ENCODE measurements at places on chromosomes 11 and 22.

GRCh38 chr11:77747381-77747969 lies 73.0 kb downstream of the RSF1 start:
- DNase-seq = no peak

GRCh38 chr11:71391796-71392195 lies 56.4 kb downstream of the DHCR7 start:
- no peak for DNase-seq

DNA sequence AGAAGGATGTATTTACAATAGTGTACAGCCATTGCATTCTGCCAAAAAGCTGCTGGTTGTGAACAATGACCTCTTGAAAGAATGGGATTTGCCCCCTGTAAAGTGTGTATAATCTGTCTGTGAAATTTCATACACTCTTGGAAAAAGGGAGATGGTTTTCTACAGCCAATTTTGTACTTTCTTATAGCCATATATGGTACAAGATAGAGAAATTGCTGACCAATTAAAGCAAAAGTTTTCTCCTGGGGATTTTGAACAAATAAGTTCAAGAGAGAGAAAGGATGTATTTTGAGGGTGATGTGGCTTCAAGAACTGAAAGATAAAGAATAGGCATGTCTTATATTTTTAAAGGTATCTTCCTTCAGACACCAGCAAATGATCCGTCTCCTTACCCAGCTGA lies 211.0 kb downstream of the NAV2 start:
- DNase-seq = no peak

- DNase-seq = no peak
Observed at GRCh38 chr11:108609682-108610081, 16.1 kb upstream of the EXPH5 start.

DNA sequence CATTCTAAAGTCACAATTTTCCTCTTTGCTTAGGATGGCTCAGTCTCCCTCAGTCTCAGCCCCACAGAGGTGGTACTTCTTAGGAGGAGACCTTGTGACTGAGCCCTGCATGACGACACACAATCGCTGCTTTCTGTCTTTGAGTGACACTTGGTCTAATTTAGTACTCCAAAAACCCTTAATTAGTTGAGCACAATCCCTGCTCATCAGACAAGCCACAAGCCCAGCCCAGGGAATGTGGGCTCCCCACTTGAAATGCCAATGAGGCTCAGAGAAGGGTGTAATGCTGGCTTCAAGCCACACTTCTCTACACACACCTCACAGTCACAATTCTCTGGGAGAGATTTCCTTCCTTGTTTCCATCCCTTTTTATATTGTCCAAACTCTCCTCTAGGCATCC lies 101.8 kb downstream of the FEZ1 start:
- no peak for DNase-seq

DNA sequence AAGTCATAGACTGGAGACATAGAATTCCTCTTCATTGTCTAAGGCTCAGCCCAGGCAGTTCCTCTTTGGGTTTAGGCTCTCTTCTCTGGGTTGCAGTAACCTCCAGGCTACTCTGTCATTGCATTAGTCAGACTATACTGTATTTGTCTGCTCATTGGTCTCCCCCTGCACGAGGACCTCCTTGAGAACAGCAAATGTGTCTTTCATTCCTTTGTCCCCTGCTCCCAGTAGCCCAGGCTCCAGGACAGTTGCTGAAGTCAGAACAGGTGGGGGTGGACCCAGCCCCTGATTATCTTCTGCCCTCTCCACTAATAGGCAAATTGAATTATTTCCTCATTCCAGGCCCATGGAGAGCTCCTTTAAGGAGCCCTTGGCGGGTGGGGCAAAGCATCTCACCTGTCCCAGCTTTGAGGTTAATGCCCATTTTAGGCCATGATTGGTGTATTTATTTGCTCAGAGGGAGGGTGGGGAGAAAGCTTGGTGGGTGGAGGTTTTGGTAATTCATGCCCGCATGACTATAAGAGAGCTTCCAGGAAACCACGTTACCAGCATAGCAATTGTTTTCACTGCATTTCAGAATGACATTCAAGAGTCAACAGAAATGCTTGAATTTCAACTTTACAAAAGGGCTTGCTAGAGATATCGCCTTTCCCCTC lies 40.9 kb downstream of the NAV2 start:
- DNase-seq = no peak

DNA sequence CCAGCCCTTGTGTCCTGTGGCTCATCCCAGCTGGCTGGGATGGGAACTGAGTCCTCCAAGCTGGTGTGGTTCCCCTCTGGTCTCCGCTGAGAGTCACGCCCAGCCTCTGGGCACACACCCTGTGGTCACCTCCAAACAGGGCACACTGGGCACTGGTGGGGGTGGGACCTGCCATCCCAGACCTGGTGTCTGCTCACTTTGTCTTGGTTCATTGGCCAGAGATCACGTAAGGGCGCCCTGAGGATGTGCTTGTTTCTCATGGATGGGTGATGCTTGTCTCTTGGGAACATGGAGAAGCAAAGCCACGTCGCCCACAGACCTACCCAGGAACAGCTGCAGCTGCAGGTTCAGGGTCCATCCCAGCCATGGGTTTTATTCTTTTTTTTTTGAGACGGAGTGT lies 43.1 kb downstream of the LRP5 start:
- DNase-seq = no peak

DNA sequence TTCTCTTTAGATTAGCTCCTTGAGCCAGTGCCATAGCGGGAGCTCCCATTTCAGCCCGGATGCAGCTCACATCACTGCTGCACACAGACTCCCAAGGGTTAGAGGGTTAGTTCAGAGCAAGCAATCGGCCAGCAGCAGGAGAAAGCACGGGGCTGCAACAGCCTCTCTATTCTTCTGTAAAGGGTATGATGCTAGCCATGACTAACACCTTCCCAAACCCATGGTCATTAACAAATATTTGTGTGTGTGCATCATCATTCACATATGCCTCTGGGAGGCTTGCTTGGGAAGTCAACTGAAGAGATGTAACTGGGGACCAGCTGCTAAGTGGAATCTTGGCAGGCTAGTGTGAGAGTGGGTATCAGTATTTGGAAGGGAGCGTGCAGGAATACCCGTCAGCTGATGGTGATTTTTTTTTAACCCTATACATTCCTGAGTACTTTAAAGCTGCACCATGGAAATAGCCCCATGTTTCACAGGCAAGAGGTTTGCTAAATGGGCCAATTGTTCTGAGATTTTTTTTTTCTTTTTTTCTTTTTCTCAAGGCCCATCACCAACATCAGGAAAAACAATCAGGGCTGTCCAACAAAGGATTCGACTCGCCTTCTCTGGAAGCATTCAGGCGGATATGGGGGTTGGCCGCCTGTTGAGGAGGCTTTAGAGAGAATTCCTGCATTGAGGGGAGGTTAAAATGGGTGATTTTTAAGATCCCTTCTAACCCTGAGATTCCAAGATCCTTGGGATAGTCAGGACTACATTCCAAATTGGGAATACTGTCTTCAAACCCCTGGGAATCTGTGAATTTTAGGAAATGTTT lies 33.2 kb upstream of the CCDC89 start:
- no peak for DNase-seq

GRCh38 chr11:86117001-86117711 lies 48.3 kb upstream of the PICALM start:
- DNase-seq = no peak

DNA sequence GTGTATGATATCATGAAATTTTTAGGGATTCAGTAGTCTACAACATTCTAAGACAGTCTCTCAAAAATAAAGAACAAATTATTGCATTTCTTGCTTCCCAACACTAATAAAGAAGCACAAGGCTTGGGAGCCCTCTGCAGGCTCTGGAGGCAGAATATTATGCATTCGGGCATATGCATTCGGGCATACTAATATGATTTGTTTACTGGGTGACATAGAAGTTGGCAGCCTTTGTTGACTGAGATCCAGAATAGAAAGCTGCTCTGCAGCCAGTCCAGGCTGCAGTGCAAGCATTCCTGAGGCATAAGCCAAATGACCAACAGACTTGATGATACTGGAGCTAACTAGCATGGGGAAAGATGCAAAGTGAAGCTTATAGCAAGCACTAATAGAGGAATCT lies 945.5 kb downstream of the OPCML start:
- DNase-seq = no peak

GRCh38 chr11:106077609-106078455 lies at the start of gene AASDHPPT:
AASDHPPT (plus strand) TSS chr11:106077662; CDS start chr11:106077711, 49 bp downstream.
- no peak for DNase-seq

DNA sequence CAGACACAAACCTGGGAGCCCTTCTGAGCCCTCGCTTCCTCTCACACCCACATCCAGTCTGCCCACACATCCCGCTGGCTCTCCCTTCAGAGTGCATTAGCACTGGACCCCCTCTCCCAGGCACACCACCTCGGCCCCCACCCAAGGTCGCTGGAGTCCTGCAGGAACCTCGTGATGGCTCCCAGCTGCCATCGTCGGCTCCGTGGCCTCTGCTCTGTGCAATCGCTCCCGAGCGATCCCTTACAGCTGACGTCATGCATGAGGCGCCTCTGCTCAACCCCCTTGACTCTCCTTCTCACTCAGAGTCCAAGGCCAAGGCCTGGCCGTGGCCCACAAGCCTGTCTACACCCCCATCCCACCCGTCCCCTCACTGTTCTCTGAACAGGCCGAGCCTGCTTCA lies 183.9 kb downstream of the EFCAB6 start:
- DNase-seq = no peak

DNA sequence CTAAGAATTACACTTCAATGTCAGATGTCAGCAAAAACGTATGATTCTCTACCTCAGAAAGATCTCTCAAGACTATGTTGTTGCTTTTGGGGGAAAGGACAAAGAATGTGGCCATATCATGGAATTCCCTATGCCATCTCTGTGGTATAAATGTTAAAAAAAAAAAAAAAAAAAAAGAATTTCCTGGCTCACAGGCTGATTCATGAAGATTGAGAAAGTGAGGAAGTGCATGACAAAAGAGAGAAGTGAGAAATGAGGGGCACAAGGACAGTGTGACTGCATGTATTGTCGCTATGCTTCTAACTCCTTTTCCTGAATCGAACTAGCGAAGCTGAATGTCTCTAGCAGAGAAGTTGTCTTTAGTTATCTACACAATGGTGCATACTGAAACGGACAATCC lies 80.6 kb upstream of the CARD18 start:
- no peak for DNase-seq

DNA sequence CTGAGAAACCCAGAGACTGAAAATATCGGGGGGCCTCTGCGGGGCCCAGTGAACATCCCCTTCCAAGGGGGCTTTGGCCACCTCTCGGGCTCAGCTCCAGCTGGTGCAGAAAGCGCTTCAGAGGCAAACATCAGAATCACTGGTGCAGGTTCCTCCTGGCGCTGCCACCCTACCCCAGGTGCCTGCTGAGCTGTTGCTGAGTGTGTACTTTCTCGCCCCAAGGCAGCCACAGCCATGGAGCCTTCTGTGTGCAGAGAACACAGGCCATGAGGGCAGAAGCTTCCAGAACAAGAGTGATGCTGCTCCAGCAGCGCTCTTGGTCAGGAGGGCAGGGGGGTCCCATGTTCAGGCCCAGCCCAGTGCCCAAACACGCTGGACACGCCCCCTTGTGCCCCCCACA lies 6.3 kb downstream of the DRD4 start:
- no peak for DNase-seq

DNA sequence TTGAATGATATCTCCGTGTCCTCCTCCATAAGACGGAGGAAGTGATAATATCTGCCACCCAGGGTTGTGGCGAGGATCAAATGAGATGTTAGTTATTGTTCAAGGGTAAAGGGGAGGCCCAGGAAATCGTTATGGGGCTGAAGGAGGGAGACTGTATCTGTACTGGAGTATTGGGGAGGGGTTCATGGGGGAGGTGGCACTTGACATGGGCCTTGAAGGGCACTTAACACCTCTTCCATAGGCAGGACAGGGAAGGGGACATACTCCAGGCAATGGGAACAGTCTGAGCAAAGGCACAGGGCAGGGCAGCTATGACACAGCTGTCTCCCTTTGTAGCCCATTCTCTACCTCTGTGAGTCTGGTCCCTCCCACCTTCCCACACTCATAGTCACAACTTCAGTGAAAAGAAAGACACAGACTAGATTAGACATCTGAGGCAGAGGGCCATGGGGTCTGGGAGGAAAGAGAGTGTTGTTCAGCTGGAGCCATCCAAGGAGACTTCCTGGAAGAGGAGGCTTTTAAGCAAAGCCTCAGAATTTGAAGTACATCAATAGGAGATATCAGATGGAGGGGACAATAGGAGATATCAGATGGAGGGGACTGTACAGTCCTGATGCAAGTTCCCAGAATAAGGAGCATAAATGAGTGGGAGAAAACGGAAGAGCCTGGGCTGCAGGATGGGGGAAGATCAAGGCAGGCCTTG lies 15.8 kb upstream of the DGKZ start:
- DNase-seq = peak; percentile 58

DNA sequence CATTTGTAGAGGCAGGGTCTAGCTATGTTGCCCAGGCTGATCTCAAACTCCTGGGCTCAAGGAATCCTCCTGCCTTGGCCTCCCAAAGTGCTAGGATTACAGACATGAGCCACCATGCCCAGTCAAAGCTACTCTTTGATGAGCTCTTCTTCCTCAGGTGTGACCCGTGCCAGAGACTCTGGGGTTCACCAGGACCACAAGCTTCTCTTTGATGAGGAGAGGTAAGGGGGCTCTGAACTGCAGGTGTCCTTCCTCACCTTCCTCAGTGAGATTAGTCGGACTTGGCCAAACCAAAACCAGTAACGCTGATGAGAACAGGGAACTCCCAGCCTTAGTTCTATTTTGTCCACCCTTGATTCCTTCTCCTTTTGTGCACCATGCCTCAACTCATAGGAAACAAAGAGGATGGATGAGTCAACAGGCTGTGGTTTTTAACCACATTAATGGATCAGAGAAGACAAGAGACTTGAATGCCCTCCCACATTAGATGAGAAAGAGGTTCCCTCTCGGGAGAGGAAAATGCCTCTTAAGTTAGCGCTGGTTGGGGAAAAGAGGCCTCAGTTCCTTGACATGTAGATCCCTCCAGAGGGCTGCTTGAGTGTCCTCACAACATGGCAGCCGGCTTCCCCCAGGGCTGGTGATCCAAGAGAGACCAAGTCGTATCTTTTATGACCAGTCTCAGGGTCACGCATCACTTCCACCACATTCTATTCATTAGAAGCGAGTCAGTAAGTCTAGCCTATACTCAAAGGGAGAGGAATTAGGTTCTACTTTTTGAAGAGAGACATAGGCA lies 25.7 kb upstream of the CTR9 start:
- DNase-seq = peak; percentile 44

- DNase-seq = no peak
Observed at GRCh38 chr11:133904818-133905515, 51.8 kb downstream of the IGSF9B start.

Measured in stimulated activated CD8-positive, alpha-beta memory T cell treated with anti-CD3 and anti-CD28 coated beads, Interleukin-4, amount 100 ng/mL, for 48 hours (primary cell).